ENCODE measurements at places on chromosomes 7 and 10.
A peak's percentile ranks its signal among the peaks of the same experiment; 100 is the strongest.

DNA sequence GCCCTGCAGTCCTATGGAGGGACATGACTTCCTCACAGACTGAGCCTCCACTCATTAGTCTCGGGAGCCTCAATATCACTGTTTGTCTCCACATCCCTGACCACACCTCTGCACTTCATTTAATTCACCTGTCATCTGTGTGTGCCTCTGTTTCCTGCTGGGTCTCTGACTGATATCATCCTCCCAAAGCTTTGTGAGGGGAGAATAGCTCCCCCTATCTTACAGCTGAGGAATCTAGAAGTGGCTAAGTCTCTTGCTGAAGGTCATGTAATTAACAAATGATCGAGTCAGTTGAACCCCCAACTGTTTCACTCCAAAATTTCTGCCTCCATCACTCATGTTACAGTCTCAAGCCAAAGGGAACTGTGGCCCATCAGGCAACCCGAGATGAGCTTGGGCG lies 5.5 kb upstream of the CPXM2 start:
- DNase-seq: no peak

- peak; percentile 58 for DNase-seq
Observed at GRCh38 chr7:105691082-105691679, 109.9 kb upstream of the EFCAB10 start.

GRCh38 chr7:157462419-157462771 lies 125.6 kb downstream of the DNAJB6 start:
- no peak for DNase-seq

DNA sequence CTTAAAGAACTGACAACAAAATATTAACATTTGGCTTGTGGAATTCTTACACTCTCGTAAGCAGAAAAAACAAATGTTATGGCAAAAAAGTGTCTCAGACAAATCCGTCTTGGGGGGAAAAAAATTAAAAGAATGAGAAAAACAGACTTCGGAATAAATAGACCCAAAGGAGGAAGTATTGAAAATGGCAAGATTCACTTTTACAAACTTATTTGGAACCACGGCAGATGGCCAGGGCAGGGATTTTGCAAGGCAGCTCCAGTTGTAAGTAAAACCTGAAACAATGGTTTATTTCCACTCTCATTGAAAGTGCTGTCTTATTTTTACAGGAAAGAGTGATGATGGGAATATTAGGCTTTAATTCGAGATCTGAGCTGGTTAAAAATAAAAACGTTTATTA lies 1.5 kb upstream of the ZNF438 start:
- DNase-seq: no peak

GRCh38 chr7:1062296-1063294 lies 18.2 kb downstream of the GPR146 start:
- DNase-seq: no peak

GRCh38 chr10:32337350-32337749 lies 9.6 kb downstream of the EPC1 start:
- DNase-seq: no peak

DNA sequence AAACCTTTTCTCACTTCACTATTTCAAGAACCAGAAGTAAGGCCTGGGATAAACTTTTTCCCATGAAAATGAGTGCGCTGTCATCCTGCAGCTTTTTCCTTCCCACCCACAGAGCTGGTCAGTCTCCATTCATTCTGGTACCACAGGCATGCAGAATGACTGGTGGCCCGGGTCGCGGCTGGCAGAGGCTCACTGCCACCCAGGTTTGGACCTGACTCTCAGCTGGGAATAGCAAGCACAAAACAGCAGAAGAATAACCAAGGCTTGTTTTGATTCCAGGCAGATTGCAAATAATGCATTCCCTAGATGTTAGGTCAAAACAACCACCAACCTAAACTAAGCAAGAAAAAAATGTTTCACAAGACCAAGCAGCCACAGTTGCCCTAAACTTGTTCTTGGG lies 190.5 kb upstream of the NRP1 start:
- DNase-seq: peak; percentile 73
